ENCODE measurements at places on chromosomes 5 and 9.

GRCh38 chr9:36632892-36633291 is 60.2 kb downstream of the MELK start:
- DNase-seq, result no peak

GRCh38 chr9:123933440-123934212 is 3.7 kb upstream of the DENND1A start:
- no peak for DNase-seq

DNA sequence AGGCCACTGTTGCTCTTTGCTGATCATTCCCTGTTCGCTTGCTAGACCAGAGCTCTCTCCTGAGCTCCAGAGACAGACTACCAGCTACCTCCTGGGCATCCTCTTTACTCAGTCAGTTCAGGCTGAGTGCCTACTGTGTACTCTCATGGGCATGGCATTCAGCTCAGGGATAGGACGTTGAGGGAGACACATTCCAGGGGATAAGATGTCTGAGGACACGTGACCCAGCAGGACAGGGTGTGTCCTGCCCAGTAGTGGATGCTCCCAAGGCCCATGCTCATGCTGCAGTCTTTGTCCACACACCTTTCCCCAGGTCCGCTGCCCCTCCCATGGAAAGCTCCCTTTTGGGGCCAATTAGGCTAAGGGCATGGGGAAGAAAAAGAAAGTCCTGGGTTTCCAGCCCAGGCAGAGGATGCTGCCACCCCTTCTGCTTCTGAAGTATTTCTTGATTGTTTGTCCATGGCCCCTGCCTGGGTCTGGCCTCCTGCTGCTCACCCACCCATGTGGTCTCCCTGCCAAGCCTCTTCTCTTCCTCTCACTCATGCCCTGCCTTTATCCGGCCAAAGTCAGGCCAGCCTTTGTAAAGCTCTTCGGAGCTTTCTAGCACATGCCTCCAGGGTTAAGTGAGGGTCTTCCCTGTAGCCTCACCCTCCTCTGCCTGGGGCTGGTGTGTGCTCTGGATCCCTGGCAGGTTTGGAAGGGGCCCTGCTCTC is 60.5 kb upstream of the PITX1 start:
- DNase-seq, result no peak

GRCh38 chr5:143400541-143401226 is 2.8 kb downstream of the NR3C1 start:
- no peak for DNase-seq

- no peak for DNase-seq
Observed at GRCh38 chr5:10447041-10447440, 5.4 kb downstream of the ROPN1L start.

DNA sequence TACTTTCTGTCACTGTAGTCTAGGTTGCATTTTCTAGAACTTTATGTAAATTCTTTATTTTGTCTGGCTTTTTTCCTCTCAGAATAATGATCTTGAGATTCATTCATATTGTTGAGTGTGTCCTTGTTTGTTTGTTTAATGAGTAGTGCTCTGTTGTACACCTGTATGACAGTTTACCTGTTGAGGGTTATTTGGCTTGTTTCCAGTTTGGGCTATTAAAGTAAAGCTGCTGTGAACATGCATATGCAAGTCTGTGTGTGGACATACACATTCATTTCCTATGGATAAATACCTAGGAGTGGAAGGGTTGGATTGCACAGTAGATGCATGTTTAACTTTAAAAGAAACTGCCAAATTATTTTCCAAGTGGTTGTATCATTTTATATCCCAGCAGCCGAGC is 30.4 kb downstream of the MVB12B start:
- no peak for DNase-seq

GRCh38 chr5:135486131-135487036 is 34.2 kb upstream of the TIFAB start:
- no peak for DNase-seq

DNA sequence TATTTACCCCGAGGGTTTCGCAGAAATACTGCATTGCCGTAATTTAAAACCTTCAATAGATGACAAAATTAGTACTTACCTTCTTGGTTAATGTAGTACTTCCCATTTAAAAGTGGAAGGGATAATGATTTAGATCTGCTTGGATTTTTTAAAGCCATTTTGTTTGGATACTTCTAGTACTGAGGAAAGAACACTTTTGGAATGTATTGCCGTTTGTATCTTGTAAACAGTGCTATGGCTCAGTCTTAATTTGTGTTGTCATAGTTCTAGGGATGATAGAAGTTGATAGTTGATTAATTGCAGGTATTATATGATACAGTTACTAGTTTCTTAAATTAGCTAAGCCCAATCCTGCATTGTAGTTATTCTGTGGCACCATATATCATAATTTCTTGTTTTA is 33.1 kb downstream of the TNPO1 start:
- DNase-seq, result no peak

GRCh38 chr5:139985290-139985689 is 57.8 kb downstream of the NRG2 start:
- no peak for DNase-seq

GRCh38 chr9:117028103-117028858 is 341.2 kb downstream of the TRIM32 start:
- no peak for DNase-seq

- no peak for DNase-seq
Observed at GRCh38 chr5:132459031-132459982, 31.3 kb downstream of the IRF1 start.

GRCh38 chr5:42422656-42423280 is 471 bp upstream of the GHR start:
- no peak for DNase-seq

DNA sequence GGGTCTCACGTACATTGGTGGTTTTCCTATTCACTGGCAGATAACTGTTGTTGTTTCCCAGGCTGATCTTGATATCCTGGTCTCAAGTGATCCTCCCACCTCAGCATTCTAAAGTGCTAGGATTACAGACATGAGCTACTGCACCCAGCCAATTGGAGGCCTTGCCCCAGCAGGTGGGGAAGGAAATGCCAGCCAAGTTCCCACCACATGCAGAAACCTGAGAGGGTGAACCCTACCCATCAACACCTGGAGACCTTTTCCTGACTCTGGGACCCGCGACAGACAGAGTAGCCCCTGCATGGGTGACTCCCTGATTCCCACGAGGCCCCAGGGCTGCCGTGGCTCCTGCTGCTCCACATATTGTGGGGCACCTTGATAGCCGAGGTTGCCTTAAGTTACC is 107.7 kb downstream of the GDA start:
- no peak for DNase-seq

GRCh38 chr5:173783371-173783770 is 104.8 kb upstream of the CPEB4 start:
- DNase-seq, result no peak

DNA sequence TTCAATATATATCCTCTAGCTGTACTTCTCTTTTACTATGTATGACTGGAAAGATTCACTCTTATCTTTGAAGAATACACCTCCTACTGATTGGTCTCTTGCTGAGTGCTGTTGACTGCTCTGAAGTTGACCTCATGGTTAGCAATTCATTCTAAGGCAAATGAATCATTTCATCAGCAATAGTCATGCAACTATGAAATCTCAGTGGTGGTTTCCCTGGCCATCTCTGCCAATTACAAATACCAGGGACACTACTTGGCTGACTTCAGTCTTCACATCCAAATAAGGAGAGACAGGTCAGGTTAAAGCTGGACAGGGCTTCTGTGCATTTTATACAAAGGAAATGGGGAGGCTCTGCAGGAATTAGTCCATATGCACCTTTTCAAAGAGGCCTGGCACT is 333.5 kb upstream of the ACTBL2 start:
- no peak for DNase-seq

- no peak for DNase-seq
Observed at GRCh38 chr5:40826489-40827187, 8.4 kb downstream of the RPL37 start.

- DNase-seq, result no peak
Observed at GRCh38 chr5:147784146-147784987, 1.8 kb upstream of the JAKMIP2 start.

Data from retinal pigment epithelial cell (primary cell).